ENCODE measurements at places on chromosomes 5 and 9. TPM values are rescaled to one million over a fixed set of nuclear protein-coding genes. Genes with fewer than 3 reads are reported as not detected.

OCLN gene
- 46.1 TPM for polyA plus RNA-seq

DNA sequence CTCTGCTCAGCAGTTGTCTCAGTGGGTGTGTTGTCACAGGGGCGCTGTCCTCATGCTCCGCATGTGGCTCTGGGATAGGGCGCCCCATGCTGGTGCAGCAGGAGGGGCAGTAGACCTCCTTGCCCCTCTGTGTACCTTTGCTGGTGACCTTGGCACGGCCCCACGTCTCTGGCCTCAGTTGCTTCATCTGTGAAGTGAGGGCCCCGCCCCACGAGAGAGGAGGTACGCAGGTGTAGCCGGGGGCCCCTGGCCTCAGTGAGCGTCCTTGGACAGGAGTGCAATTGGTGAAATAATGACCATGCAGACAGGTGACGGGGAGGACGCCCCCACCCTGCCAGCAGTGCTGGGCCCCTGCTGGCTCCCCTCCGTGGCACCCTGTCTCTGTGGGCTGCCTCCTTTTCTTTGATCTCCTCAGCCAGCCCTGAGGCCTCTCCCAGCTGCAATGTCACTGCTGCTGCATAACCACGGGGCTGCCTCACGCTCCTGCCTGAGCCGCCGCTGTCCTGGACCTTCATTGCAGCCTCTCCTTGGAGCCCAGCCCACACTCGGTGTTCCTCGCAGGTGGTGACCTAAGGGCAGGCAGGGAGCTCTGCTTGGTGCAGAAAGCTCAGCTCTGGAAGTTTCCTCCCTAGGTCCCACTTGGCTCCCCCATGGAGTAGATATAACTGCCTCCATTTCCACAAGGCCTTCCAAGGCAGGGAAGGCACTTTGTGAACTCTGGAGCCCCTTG is 57.3 kb downstream of the PHF2 start:
- no peak for DNase-seq

- no peak for DNase-seq
Observed at GRCh38 chr5:151067632-151068432, 13.0 kb downstream of the TNIP1 start.

- no peak for DNase-seq
Observed at GRCh38 chr5:149851211-149851610, 93.4 kb downstream of the PDE6A start.

- no peak for DNase-seq
Observed at GRCh38 chr9:90979639-90980038, 178.0 kb downstream of the SYK start.

- no peak for DNase-seq
Observed at GRCh38 chr5:2700876-2701275, 50.6 kb downstream of the IRX2 start.
